ENCODE measurements at places on chromosomes 5 and 9.

DNA sequence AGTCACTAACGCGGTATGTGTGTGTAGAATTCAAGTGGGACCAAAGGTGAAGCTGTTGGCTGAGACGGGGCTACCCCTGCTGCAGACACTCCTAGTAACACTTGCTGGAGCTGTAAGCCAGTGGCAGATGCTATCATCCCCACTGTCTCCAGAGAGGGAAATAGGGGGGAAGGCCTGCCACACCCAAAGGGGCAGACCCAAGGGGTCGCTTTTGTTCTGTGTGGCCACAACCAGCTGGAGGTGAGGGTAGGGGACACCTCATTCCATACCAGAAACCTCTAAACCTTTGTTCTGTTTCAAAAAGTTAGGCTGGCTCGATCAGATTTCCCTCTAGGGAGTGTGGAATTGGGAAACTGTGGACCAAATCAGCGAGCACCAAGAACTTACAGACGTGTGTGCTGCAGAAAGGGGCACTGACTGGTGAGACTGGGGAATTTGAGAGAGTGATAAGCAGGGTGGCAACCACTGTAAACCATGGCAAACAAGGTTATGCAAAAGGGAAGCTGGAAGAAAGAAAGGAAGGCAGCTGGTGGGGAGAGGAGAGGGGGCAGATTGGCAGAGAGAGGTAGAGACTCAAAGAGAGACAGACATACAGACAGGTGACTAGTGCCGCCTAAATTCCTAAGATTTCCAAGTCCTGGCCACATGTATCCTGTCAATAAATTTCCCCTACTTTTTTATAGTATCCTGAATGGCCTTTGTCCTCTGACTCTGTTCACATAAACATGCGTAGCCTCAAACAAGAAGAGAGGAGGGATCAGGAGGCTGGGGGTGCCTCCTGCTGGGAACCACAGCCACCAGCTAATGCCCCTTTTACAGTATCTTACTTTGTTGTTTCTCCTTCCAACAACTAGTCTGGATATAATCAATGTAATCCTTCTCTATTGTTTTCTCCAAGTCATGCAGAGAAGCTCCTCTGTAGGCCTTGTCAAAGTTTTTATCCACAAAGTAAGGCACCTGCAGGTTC, 15.6 kb upstream of the SPATA24 start:
- DNase-seq: no peak

- DNase-seq: no peak
Measured at GRCh38 chr9:16680975-16681651, 189.4 kb downstream of the BNC2 start.

- no peak for DNase-seq
Measured at GRCh38 chr5:151670083-151670686, 16.5 kb downstream of the SPARC start.

- DNase-seq: no peak
Measured at GRCh38 chr5:9356351-9356825, 189.5 kb downstream of the SEMA5A start.

DNA sequence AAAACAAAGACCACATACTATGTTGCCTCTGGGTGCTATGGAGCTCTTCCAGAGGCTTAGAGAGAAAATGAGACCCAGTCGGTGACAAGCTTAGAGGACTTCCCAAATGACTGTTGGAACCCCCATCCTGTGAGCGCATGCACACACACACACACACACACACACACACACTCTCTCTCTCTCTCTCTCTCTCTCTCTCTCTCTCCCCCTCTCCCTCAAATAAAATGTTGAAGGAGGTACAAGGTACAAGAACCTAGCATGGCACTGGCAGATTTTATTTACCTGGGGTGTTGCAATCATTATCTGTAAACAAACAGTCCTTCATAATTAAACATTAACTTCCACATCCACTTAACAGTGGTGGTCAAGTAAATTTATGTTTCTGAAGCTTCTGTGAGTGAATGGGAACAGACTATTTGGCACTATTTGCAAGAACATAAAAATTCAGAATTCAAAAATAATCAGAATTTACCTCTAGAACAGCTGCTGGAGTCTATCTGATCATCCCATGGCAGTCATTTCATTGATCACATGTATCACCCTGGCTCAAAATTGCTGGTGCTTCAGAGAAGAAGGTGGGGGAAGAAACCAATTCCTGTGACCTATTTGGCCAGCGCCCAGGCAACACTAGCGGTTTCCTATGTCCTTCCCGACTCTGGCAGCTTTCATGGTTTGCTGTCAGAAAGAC, 24.9 kb downstream of the TRPM3 start:
- DNase-seq: no peak

GRCh38 chr5:162990856-162991497, 446.4 kb upstream of the CCNG1 start:
- DNase-seq: no peak

DNA sequence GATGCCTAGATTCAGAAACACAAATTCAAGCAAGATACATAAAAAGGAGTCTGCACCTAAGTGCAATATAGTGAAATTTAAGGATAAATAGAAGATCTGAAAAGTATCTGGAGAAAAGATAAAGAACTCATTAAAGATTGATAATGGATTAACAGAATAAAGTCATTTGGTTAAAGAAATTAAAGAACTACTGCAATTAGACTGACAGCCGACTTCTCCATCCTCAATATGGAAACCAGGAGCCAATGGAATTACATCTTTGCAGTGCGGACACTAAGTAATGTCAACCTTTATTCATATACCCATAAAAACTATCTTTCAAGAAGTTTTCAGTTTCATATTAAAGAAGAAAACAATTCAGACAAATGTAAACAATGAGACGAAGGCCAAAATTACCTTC, 81.0 kb downstream of the MRPL36 start:
- no peak for DNase-seq

GRCh38 chr5:3325972-3326840, 269.4 kb upstream of the IRX1 start:
- no peak for DNase-seq

GRCh38 chr9:13570068-13570974, 290.8 kb upstream of the MPDZ start:
- DNase-seq: no peak

- no peak for DNase-seq
Measured at GRCh38 chr5:108818613-108819272, 71.0 kb downstream of the FER start.
